ENCODE measurements at places on chromosomes 5 and 9. TPM values are rescaled to one million over a fixed set of nuclear protein-coding genes. Genes with fewer than 3 reads are reported as not detected.

The PROB1 gene
- total RNA-seq = 1.7 TPM

The HK3 gene
- total RNA-seq = not detected

The ANXA1 gene
- 659 TPM for total RNA-seq

The LMX1B gene
- not detected for total RNA-seq

The IFNB1 gene
- total RNA-seq = not detected

The SPTLC1 gene
- 132 TPM for total RNA-seq

The GPX3 gene
- 15.5 TPM for total RNA-seq

The WNT8A gene
- total RNA-seq = not detected

The TAF11L10 gene
- not detected for total RNA-seq

The ORM2 gene
- total RNA-seq = not detected

All from thoracic aorta endothelial cell (primary cell).